ENCODE measurements at places on chromosomes 7 and 10.

DNA sequence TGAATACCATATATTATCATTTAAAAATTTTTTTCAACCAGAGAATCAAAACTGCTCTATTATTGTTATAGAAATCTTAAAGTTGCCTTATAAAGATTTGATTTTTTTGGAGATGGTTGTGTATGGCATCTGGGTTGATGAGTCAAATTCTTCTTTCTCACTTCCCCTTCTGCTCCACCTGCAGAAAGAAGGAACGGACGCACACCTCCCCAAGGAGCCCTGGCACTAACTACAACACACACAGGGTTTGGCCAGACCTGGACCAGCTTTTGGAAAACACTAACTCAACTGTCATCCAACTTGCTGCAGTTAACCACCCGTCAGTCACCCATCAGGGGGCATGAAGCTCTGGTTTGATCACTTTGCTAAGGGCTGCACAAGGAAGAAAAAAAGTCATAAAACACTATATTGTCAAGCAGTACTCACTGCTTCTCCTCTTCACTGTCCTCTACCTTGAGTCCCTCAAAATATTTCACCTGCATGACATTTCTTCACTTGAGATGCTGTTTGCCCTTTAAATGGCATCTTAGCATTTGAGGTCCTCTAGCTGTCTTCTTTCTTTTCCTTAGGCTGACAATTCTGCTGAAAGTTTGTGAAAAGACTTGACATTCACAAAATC is 266.7 kb upstream of the PHF14 start:
- no peak for DNase-seq

- no peak for DNase-seq
These were observed 370.3 kb upstream of the NFE2L3 start for GRCh38 chr7:25781704-25782103.

DNA sequence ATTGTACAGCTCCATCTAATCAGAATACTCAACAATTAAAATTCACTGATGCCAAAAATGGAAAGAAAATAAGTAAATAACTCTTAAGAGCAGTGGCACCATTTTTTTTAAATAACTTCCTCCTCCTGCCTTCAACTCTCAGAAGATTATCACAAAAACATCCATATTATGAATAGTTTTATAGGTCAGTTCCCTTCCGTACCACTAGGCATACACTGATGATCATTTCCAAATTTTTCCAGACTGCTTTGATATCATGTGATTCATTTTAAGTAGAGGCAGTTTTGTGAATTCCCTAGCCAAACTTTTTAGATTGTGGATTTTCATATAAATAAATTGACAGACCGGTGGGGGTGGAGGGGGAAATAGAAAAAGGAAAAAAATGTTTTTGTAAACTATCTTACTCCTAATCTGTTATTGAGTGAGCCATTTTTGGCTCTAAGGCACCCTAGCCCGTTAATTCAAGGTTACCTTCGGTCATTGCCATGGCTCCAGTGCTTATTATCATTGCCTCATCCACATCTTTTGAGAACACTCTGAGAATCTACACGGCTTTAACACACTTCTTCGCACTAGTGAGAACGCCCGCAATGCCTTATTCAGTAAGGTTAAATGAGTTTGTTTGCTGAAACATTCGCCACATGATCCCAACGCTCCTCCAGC is 1.0 kb downstream of the FAM107B start:
- DNase-seq: no peak

- peak; percentile 7 for DNase-seq
These were observed 95.7 kb upstream of the PALS2 start for GRCh38 chr7:24477398-24478136.

- DNase-seq: no peak
These were observed 106.6 kb upstream of the TNS3 start for GRCh38 chr7:47688311-47689100.

DNA sequence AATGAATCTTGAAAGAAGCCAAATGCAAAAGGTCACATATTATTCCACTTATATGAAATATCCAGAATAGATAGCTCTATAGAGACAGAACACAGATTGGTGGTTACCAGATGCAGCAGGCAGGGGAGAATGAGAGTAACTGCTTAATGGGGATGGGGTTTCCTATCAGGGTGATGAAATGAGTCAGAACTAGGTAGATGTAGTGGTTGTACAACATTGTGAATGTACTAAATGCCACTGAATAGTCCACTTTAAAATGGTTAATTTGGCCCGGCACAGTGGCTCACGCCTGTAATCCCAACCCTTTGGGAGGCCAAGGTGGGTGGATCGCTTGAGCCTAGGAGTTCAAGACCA is 9.4 kb upstream of the SLC25A28 start:
- DNase-seq: no peak

DNA sequence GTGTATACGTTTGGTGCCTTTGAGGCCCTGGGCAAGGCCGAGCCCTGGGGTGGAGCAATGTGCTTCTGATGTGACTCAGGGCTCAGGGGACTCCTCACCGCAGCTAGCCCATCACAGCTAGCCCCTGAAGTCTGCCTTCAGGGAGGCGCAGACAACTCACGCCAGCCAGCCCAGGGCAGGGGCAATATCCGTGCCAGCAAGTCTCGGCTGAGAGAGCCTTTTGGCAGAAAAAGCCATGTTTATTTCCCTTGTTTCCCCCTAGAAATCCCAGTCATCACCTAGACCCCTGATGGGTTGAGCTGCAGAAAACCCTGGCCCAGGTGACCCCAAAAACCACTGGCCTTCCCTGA is 90.4 kb downstream of the CHST15 start:
- no peak for DNase-seq

DNA sequence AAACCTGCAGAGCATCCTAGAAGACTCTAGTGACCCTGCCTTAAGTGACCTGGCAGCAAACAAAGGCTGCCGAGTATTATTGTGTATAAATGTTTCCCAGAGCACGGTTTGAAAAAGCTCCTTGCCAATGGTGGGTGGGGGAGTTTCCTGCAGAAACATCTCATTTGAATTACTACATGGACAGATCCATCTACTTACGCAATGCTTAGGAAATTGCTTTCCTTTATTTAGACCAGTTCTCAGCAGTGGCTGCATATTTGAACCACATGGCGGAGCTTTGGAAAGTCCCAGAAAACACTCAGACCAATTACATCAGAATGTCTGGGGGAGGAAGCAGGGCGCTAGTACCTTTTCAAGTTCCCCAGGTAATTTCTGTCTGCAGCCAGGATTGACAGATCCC is 560.9 kb downstream of the SDK1 start:
- peak; percentile 80 for DNase-seq

DNA sequence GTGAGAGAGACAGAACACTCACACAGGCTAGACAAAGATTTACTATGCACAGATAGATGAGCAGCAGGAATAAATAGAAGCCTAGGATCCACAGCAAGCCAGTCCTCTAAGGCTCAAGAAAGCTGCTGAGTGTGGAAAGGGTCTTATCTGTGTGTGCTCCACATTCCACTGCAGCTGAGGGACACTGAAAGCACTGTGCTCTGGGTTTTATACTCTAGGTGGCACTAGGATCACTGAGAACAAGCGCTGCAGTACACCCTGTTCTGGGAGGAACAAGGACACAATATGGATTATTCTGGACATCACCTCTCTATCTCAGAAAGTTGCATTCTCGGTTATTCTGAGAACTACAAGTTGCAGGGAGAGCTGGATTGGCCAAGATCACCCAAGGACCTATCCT is 4.9 kb upstream of the KLHL7 start:
- DNase-seq: no peak

DNA sequence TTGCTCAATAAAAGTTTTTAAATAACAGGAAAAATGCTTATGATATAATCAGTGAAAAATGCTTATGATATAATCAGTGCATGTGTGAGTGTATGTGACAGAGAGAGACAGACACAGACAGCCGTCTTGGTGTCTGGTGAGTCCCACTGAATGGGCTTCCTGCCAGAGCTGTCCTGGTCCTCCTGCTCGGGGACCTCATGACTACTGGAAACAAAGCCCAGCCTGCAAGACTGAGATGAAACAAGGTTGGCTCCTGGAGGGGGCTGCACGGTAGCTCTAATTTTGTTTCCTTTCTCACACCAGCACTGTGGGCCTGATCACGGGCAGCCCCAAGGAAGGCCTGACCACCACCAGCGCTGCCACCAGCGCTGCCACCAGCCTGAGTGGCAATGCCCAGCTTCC is 57.3 kb downstream of the NRP1 start:
- no peak for DNase-seq

- DNase-seq: no peak
These were observed 24.6 kb downstream of the NACAD start for GRCh38 chr7:45064047-45064725.

DNA sequence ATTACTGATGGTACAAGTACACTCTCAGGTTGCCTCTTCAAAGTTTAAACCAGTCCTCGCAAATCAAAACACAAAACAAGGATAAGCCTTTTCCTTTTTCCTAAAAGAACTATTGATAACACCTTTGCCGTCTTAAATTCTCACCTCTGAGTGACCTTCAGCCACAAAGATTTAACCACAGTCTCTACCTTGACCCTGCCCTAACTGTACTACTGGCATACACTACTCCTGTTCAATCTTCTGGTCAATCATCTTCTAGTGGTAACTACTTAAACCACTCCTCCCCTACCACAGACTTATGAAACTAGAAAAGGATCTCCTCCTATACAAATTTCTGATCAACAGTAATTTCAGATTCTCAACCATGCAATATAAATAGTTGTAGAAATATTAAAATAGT is 15.1 kb downstream of the UPF2 start:
- no peak for DNase-seq

DNA sequence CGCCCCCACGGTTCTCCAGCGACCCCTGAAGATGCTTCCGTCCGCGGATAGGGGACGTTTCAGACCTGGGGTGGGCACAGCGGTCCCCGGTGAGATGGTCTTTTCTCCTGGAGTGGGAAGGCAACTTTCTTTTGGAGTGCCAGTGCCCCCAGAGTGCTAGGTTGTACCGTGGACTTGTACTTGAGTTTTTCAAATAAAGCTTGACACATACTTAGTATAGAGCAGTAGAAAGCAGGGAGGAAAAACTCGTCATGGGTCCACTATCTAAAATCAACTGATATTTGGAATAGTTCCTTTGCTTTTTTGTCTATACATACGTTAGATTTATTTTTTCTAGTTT is 28.4 kb downstream of the RBM20 start:
- DNase-seq: no peak

DNA sequence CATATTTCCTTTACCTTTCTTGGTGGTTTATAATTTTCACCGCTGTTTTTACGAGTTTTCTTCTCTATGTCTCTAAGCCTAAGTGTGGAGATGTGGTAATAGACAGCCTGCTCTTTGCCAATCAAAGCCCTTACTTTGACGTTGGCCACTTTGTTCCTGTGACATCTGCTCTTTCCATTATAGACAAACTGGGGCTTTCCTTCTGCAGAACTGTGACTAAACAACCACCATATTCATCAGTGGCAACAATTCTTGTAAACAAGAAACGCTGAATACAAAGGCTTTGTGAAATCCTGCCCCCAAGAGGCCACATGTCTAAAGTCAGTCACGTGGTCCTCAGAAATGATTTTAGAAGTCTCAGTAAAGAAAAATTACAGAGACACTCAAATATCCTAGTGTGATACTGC is 59.6 kb upstream of the CAPZA2 start:
- peak; percentile 66 for DNase-seq

DNA sequence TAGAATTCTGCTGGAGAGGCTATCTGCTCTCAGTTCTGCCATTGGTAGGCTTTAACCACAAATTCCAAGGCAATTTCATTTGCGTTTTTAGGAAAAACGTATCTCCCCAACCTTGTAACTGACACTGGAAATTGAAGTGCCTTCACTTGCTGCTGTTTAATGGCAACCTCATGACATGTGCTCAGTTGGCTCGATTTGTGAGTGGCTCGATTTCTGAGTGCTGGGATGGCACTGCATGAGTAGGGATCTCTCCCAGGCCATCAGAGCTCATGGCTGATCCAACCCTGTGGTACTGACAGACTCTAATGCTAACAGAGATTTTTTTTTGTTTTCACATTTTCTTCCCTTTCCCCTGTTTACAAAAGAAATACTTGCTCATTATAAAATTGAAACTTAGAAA is 56.0 kb downstream of the SUFU start:
- no peak for DNase-seq

- no peak for DNase-seq
These were observed 193.4 kb upstream of the ZMIZ1 start for GRCh38 chr10:78875331-78875877.

GRCh38 chr10:98242823-98243222 is 25.2 kb downstream of the LOXL4 start:
- no peak for DNase-seq

- no peak for DNase-seq
These were observed 456.7 kb upstream of the FOXK1 start for GRCh38 chr7:4225361-4225771.

DNA sequence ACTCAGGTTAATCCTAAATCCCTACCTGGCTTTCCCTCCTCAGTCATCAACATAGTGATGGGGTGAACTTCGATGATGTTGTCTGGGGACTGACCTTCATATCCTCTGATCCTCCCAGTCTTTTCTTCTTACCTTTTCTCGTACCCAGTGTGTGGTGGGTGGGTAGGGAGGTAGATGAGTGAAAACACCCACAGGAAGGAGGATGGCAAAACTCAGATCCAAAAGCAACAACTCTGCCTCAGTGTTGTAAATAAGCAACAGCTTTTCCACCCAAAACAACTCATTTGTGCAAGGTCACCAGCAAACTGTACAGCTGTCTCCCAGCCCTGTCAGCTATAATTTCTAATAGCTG is 38.6 kb downstream of the VOPP1 start:
- DNase-seq: no peak

DNA sequence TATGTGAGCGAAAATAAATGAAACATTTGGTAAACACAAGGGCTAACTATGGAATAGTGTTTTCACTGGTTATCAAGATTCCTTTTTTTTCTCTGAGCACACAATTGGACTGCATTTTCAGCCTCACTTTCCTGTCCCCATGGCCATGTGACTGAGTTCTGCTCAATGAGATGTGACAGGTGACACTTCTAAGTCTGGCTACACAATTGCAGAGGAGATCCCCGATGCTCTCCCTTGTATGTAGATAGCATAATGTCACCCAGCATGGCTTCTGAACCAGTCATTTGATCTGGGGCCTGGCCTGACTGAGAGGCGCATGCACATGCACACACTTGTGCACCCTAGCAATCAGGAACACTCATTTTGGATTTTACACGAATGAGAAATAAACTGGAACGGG is 581.8 kb downstream of the GRID1 start:
- DNase-seq: no peak

- no peak for DNase-seq
These were observed 843 bp upstream of the PLPP4 start for GRCh38 chr10:120456143-120456625.

- no peak for DNase-seq
These were observed 71.7 kb upstream of the TPK1 start for GRCh38 chr7:144907577-144907976.
